Naive thymus-derived CD8-positive, alpha-beta T cell (primary cell): ENCODE measurements at places on chromosomes 11 and 22. TPM values are rescaled to one million over a fixed set of nuclear protein-coding genes. Genes with fewer than 3 reads are reported as not detected.

GRCh38 chr11:131172011-131172410 lies 198.4 kb upstream of the NTM start:
- no peak for DNase-seq

- DNase-seq, result no peak
These were observed 289.5 kb downstream of the CADM1 start for GRCh38 chr11:115214644-115215234.

DNA sequence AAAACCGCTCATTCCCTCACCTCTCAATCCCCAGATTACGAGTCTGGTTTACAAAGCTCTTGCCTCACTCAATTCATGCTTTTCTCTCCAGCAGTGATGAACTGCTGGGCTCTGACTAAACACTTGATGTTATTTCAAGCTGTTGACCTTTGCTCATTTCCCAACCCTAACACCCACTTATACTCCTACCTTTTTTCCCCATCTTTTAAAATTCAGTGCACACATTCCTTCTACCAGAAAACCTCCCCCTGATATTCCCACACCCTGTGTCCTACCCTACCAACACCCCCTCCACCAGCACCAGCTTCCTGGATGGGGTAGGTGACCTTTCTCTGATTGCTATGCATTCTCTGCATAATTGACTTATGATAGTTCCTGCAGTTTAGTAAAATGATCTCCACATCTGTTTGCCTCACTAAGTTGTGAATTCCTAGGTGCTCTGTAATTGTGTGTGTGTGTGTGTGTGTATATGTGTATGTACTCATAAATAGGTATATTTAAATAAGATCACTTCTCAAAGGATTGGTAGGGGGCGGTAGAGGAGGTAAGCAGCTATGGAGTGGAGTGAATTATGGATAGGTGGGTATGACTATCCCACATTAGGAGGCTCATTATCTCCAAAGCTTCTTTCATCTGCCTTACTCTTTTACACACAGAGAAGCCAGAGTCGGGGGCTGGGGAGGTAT lies 842 bp downstream of the HEPACAM start:
- no peak for DNase-seq

- no peak for DNase-seq
These were observed 73.1 kb downstream of the ELP4 start for GRCh38 chr11:31582697-31583096.

- no peak for DNase-seq
These were observed 57.4 kb downstream of the CHST1 start for GRCh38 chr11:45607995-45608394.

DNA sequence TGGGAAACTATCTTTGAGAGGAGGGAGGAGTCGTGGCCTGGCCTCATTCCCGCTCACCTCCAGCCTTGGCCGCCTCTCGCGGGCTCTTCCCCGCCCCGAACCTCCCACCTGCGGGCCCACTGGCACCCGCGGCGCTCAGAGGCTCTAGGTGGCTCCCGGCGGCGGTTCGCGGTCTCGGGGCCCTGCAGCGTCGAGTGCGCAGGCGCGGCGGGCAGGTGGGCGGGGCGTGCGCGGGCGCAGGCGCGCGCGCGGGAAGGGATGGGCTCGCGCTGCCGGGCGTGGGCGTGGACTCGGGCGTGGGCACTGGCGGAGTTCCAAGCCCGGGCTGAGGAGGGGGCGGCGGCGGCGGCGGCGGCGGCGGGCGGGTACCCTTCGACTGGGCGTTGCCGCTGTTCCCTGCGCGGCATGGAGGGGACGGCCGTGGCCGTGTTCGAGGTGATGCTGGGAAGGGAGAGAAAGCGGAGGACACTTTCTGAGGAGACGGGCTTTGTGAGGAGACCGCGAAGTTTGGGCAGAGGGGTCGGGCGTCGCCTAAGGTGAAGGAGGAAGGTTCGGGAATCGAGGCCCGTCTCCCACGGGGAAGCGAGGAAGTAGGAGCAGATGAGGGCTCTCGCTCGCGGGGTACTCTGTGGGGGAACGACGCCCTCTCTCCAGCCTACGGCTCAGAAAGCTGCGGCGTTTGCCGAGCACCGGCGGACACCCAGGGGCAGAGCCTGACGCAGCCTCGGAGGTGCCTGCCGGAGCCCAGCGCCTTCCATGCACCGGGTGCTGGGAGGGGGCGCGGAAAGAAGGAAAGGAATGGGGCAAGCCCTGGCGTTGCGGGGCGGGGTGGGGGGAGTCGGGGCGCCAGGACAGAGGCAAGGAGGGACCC lies 15.7 kb upstream of the SPTBN2 start:
- DNase-seq, result peak; percentile 91

- DNase-seq, result no peak
These were observed 1031.8 kb downstream of the NTM start for GRCh38 chr11:132402071-132402684.

The SLC22A25 gene
- not detected for polyA plus RNA-seq

The DLG2 gene
- polyA plus RNA-seq, result 0.98 TPM

The PHF21A gene
- polyA plus RNA-seq, result 4.9 TPM

The DUSP8 gene
- 0.39 TPM for polyA plus RNA-seq
